ENCODE measurements at places on chromosomes 1 and 21.

DNA sequence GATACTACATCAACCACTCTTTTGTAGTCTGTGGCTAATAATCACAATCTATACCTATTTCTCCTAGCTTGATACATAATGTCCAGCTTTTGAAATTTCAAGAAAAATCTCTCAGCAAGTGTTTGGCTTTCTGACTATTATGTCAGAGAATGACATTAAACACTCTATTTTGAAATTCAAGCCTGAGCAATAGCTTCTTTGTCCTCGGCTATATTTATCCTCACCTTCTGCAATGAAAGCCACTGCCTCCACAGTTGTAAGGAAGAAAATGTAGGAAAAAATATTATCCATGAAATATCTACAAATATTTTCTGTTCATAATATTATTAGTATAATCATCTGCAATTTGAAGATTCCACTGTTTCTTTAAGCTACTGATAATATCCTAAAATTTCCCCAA is 22.1 kb downstream of the LRRC7 start:
- no peak for DNase-seq

DNA sequence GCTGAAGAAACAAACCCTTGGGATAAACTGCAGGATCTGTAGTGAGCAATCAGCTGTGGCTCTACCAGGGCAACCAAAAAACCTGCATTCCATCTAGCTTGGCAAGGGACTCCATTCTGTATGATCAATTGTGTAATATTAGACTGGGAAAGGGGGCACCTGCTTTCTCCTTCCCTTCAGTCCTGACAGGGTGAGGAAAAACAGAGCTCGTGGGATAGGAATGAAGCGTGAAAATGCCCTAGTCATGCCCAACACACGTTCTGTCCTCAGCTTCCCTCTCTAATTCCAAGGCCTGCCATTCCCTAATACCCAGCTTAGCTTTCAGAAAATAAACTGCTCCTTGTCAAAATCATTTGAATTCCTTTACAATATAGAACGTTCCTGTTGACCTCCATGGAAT is 442.3 kb downstream of the PLPP3 start:
- no peak for DNase-seq

GRCh38 chr1:219875860-219876259 is 52.5 kb downstream of the SLC30A10 start:
- no peak for DNase-seq

DNA sequence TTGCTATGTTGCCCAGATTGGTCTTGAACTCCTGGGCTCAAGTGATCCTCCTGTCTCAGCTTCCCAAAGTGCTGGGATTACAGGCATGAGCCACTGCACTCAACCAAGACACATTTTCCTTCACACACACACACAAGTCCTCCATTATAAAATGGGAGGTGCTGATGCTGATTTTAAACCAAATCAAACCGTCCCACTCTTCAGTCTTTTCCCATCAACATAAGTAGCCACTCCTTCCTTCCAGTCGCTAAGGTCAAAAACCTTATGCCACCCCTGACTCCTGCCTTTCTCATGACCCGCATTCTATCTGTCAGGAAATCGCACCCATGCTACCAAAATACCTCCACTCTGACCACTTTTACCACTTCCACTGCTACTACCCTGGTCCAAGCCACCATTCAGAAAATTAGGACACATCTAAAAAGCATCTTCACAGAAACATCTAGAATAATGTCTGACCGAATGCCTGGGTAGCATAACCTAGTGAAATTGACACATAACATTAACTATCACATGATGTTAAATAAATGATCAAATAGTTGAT is 28.0 kb upstream of the IFNGR2 start:
- DNase-seq: no peak

DNA sequence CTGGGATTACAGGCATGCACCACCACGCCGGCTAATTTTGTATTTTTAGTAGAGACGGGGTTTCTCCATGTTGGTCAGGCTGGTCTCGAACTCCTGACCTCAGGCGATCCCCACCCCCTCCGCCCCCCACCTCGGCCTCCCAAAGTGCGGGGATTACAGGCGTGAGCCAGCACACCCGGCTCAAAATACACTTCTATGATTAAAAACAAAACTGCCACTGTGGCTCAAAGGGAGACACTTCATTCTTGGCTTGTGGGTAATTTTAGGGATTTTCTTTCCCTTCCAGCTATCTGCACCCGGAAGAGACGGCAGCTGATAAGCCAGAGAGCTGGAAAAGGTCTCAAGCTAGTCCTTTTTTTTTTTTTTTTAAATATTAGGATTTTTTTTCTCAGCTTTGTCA is 24.5 kb downstream of the TMPRSS2 start:
- no peak for DNase-seq

- no peak for DNase-seq
Observed at GRCh38 chr1:173954179-173954578, 37.1 kb upstream of the SERPINC1 start.

GRCh38 chr1:31943546-31944184 is 5.5 kb upstream of the PTP4A2 start:
- DNase-seq: no peak

DNA sequence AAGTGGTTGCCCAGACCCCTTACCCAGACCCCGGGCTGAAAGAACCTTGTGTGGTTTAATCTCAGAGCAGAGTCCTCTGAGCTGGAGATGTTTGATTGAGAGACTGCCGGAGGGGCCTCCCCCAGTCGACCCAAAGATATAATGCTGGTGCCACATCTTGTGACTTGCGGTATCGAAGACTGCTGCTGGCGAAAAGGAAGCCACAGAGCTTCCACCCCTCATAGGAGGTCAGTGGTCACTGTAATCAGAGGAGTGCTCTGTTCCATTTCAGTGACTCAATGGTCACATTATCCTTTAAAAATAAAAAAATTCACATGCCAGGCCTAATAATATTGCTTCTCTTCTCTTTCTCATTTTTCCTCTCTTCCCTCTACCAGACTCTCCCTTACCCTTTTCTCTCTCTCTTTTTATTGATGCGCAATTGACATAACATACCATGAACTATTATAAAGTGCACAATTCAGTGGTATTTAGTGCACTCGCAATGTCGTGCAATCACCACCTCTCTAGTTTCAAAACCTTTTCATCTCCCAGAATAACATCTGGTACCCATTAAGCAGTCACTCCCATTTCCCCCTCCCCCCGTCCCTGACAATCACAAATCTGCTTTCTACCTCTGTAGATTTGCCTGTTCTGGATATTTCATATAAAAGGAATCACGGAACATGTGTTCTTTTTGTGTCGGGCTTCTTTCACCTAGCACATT is 52.6 kb upstream of the LYST start:
- DNase-seq: no peak

Measured in T1000 (cell line).